ENCODE measurements at places on chromosomes 5 and 9.

GRCh38 chr5:143536364-143536763 is 132.9 kb upstream of the NR3C1 start:
- DNase-seq: peak; percentile 70

GRCh38 chr5:123545506-123545905 is 33.5 kb downstream of the CSNK1G3 start:
- no peak for DNase-seq

GRCh38 chr9:107173422-107174180 is 109.5 kb upstream of the RAD23B start:
- DNase-seq: no peak

DNA sequence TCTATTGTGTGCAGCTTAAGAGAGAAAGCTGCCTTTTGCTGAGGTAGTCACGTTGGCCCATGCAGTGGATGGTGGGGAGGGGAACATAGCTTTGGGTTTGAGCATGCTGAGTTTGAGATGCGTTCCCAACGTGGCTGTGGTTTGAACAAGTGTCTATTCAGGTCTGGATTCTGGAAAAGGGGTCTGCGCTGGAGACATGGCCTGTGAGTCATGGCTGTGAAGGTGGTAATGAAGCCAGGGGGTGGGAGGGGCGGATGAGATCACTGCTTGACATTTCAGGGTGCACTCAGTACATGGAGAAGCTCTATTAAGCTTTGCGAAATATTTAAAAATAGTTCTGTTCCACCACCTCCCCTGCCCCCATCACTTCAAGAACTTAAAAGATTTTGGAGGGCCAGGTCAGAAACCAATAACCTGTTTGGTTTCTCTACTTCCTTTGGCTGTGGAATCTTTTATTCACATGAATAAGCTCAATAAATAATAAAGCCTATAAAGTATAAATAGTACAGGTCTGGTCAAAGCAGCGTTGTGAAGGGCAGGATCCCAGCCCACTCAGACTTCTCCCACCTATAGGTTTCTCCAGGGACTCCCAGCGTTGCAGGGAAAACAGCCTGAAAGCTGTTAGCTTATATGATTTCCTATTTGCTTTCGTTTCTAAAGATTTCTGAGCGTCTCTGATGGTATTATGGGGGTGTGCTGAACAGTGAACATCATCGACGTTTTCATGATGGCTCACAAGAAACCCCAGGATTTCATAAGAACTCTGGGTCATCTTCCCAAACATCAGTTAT is 189.9 kb downstream of the NSG2 start:
- no peak for DNase-seq

DNA sequence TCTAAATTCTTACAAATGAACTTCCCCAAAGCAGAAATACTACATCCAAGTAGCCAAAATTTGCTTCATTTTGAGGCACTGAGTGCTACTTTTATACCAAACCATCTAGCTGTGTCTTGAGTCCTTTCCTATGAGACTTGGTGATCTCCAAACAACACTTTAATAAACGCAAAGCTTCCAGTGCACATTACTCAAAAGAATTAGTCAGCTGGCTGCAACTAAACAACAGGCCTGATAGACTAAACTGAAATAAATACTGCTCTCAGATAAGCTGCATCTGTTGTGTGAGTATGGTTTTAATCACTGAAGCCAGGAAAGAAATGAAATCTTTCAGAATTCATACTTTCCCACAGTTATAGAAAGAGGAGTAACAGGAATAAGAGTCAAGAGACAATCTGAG is 80.3 kb downstream of the VCAN start:
- no peak for DNase-seq

DNA sequence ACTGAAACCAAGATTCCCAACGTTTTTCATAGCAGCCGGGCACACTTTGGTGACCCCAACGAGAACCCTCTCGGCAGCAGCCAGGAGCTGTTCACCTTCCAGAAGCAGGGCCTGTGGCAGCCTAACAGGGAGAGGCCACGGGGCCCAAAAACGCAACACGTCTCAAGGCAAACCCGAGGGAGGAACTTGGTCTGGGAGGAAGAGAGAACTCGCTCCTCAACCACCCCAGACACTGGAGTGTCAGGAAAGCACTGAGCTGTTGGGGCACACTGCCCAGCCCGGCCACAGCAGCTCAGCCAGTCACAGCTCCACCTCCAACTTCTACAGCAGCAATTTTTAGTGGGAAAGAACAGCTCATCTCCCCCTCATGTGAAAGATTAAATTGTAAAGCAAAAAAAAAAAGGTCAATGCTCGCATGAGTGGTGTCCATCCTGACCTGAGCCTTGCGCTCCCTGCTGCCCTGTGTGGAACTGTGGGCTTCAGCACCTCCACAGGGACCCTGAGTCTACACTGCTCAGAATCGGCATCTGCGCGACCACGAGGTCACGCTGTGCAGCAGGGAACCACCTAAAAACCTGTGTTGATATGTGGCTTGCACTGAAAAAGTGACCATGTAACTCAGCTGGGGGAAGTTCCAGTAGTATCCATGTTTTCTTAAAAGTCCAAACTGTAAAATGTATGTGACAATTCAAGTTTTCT is 55.0 kb downstream of the IPPK start:
- DNase-seq: no peak

GRCh38 chr5:142674531-142675469 is 11.1 kb downstream of the FGF1 start:
- DNase-seq: no peak

- no peak for DNase-seq
These were observed 95.9 kb upstream of the MVB12B start for GRCh38 chr9:126230692-126231091.

DNA sequence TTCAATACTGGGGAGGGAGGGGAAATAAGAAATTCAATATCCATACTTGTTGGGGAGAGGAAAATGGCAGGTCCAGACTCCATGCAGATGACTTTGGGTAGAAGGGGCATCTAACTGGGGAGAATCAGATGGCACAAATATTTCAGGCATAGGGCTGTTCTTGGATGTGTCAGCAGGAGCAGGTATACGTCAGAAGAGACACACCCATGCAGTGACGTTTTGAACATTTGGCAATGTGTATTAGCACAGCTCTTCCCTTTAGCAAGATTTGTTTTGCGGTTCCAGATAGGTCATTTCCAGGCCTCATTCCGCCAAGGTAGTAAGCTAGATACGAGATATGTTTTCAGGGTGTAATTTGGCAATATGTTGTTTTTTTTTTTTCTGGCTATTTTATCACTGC is 187.2 kb upstream of the CDH10 start:
- no peak for DNase-seq

DNA sequence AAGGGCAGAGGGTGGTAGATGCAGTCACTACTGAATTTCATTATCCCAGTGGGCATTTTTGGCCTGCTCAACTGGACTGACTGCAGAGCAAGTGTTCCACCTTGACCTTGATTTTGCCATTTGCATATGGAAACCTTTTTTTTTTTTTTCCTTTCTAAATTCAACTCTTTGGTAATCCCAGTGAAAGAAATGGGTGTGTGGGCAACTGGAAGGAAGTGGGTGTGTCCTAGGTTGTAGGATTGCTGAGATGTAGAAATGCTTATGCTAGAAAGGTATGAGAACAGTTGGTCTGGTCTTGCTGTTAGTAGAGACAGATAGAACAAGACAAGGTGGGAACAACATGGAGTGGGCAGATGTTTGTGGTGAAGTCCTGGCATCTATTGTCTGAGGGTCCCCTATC is 7.8 kb upstream of the IL12B start:
- DNase-seq: no peak

- no peak for DNase-seq
These were observed 13.0 kb upstream of the HK3 start for GRCh38 chr5:176912115-176912514.

DNA sequence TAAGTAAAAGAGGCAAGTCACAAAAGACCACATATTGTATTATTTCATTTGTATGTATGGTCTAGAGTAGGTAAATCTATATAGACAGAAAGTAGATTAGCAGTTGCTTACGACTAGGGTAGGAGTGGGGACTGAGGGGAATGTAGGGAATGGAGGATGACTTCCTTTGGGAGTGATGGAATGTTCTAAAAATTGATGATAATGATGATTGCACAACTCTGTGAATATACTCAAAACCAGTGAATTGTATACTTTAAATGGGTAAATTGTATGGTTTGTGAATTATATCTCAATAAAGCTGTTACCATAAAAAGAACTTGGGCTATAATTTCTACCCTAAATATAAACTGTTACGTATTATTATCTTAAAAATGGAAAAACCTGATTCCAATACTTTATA is 35.0 kb downstream of the ADAMTS6 start:
- no peak for DNase-seq

DNA sequence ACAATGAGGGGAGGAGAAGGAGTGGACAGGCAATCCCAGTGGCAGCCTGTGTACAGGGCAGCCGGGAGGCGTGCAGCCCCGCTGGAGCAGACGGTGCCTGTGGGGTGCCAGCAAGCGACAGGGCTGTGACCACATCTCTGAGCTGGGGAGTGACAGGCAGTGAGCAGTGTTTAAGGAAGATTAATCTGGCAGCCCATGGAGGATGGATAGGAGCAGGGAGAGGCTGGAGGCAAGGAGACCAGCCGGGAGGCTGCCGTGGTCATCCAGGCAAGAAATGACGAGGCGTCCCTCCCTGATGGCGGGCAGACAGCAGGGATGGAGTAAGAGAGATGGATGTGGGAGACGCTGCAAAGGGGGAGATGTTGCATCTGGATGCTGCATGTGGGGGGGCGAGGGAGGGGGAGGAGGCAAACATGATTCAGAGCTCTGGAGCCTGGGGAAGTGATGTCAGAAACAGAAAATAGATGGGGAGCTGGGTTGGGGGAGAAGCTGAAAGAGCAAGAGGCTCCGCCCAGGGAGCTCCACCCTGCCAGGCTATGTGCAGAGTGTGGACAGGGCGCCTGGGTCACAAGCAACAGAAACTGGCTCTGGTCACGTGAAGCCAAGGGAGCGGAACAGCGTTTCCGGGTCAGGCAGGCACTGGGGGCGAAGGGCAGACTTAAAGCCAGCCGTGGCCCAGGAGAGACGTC is 12.6 kb downstream of the UNC5A start:
- no peak for DNase-seq

GRCh38 chr5:177478711-177479646 is 5.5 kb upstream of the DBN1 start:
- no peak for DNase-seq

- no peak for DNase-seq
These were observed 3.6 kb downstream of the SLC24A2 start for GRCh38 chr9:19785230-19785629.

DNA sequence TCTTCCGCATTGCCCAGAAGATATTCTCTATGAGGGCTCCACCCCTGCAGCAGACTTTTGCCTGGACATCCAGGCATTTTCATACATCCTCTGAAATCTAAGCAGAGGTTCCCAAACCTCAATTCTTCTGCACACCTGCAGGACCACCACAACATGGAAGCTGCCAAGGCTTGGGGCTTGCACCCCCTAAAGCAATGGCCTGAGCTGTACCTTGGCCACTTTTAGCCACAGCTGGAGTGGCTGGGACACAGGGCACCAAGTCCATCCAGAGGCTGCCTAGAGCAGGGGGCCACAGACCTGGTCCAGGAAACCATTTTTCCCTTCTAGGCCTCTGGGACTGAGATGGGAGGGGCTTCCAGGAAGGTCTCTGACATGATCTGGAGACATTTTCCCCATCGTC is 60.7 kb downstream of the ADAMTSL1 start:
- DNase-seq: no peak

- DNase-seq: no peak
These were observed 61.1 kb upstream of the PSD2 start for GRCh38 chr5:139734539-139734916.

DNA sequence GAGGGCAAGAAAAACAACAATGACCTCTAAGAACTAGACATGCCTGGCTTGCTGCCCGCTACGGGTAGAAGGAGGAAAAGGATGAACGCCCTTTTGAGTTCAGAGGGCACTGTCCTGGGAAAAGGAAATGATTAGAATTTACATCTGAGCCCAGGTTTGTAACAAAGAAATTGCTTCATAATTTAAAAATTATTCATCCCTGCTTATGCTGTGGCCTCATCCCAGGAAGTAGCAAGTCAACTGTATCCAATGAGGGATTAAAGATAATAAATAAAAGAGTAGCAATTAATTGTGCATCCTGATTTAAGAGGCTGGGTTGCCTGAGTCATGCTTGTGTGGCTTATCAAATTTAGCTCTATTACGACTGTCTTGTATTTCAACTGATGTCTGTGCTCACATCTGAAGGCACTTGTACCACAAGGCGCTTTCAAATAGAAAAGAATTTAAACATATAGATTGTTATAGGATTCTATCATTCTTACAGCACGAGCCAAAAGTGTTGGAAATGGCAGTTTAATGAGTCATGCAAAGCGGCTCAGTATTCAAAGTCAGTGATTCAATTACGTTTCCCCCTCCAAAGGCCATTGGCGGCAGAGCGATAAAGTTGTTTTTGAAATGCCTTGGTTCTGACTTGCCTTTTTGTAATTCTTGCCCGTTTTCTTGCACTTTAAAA is 40.0 kb upstream of the DMRT1 start:
- peak; percentile 79 for DNase-seq

DNA sequence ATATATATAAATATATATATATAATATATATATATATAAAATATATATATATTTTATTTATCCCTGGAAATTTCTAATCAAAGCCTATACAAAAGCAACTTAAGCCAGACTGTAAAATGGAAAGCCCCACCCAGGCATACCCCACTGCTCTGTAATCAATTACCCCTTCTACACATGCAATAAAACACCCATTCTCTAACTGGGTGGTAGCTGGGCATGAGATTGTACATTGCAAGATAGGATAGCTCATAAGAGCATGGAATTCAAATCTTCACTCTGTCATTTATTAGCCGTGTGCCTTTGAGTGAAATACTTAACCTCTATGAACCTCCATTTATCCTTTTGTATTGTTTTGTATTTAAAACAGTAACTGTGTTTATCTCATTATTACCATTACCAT is 405.3 kb upstream of the SLC30A5 start:
- DNase-seq: no peak

GRCh38 chr5:2610986-2611385 is 140.5 kb downstream of the IRX2 start:
- no peak for DNase-seq

DNA sequence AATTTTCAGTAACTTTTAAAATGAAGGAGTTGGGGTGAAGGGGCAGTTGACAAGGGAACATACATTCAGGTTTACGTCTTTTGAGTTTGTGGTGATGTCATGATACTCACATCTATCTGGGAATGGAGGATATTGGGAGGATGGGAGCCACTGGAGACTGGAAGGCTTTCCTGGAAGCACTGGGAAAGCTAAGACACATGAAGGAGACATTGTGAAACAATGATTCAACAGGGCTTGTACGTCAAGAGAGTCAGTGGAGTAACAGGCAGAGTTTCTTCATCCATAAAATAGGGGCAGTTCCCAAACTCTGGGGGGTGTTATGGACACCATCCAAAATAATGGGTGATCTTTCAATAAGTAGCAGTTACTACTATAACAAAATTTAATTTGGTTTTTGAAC is 572.8 kb downstream of the CCDC171 start:
- no peak for DNase-seq

DNA sequence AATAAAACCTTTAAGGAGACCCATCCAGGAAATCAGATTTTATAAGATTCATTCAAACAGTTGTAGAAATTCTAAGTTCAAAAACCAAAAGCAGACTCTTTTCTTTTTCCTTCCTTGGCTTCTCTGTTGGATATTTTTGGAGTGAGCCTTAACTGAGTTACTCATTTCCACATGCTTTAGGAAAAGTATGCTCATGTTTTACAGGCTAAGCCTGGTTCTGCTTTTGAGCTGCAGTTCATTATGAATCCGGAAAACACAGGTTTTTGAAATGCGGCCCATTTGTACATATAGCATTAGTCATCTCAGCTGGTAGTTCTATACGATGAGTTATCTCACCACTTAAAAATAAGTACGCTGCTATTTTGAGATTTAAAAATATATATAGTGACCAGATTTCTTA is 156.6 kb upstream of the DMRT1 start:
- no peak for DNase-seq

- no peak for DNase-seq
These were observed 11.4 kb downstream of the GOLGA1 start for GRCh38 chr9:124929464-124929863.
